ENCODE measurements at places on chromosomes 6 and 20. TPM values are rescaled to one million over a fixed set of nuclear protein-coding genes. Genes with fewer than 3 reads are reported as not detected.
A peak's percentile ranks its signal among the peaks of the same experiment; 100 is the strongest.

DNA sequence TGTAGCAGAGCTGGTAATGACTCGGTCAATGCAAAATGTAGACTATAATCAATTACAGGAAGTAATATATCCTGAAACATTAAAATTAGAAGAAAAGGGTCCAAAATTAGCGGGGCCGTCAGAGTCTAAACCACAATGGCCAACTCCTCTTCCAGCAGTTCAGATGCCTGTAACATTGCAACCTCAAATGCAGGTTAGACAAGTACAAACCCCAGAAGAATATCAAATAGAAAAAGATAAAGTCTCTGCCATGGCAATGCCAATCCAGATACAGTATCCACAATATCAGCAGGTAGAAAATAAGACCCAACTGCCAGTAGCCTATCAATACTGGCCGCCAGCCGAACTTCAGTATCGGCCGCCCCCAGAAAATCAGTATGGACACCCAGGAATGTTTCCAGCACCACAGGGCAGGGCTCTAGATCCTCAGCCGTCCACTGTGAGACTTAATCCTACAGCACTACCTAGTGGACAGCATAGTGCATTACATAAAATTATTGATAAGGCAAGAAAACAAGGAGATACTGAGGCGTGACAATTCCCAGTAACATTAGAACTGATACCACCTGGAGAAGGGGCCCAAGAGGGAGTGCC, 158.4 kb downstream of the GPX5 start:
- DNase-seq, result peak; percentile 71

DNA sequence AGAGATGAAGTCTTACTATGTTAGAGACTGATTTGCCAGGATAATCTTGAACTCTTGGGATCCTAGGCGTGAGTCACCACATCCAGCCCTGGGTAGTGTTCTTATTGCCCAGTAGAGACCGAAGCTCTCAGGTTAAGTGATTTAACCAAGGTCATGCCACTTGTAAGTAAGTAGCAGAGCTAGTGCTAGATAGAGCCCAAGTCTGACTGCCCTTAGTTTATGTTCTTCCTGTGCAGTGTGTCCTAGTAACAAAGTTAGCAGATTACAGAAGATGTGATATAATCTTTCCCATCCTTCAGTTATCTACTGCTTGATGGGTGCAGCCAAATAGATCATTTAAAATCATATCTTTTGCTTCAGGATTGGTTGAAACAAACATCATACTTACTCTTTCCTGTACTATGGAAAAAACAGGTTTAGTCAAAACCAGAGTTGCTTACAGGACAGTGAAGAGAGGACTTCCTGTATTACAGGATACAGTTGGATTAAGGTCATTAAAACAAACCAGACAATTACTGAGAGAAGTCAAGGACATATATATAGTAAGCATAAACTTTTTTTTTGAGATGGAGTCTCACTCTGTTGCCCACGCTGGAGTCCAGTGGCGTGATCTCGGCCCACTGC, 9.5 kb upstream of the PABPC1L start:
- no peak for DNase-seq

DNA sequence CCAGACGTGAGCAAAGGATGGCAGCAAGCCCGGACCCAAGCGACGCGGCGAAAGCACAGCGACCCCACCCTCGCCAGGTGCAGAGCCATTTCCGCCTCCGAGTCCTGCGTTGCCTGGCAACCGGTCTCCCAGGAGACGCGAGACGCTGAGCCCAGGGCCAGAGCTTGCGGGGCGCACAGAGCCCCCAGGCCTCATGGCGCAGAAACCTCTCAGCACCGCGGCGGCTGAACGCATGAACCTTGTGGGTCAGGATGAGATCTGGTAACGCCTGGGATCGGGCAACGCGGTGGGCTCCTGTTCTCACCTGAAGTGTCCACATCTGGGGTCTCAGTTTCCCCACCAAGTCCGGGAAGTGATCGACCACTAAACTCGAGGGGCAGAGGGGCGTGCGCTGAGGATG, 77.7 kb downstream of the ANKRD60 start:
- no peak for DNase-seq

DNA sequence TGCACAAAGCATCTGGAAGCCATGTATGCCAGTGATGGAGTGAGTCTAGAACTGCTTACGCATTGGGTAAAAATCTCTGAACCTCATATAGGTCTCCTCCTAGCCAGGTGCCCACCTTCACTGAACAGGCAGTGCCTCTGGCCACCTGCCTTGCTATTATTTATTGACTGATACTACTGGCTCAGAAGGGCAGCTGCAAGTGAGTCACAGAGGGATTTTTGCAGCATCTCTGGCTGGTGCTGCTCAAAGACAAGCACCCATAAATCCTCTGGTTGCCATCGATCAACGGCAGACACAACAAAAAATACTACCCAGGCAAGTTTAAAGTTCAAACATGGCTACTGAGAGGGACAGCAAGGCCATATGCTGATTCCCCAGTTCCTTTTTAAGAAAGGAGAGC, 279.4 kb downstream of the UBE3D start:
- no peak for DNase-seq

- DNase-seq, result no peak
Measured at GRCh38 chr6:132041706-132042105, 90.5 kb upstream of the CCN2 start.

GRCh38 chr20:49388744-49389143, 93.7 kb downstream of the KCNB1 start:
- DNase-seq, result no peak

DNA sequence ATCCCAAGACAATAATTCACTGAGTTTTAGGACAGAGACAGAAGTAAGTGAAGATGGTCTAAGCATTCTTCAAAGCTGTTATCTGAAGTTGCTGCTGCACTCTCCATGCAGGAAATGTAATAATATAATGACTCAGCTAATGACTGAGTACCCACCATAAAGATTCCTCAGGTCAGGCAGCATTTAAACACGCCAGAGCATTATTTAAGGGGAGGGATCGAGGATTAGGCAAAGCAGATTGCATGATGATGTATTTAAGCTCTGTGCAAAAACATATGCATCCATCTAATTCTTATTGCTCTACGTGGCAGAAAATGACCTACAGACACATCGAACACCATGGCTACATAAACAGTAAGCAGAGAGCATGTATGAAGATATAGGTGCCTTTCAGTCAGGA, 216.4 kb downstream of the UNC5CL start:
- peak; percentile 43 for DNase-seq

DNA sequence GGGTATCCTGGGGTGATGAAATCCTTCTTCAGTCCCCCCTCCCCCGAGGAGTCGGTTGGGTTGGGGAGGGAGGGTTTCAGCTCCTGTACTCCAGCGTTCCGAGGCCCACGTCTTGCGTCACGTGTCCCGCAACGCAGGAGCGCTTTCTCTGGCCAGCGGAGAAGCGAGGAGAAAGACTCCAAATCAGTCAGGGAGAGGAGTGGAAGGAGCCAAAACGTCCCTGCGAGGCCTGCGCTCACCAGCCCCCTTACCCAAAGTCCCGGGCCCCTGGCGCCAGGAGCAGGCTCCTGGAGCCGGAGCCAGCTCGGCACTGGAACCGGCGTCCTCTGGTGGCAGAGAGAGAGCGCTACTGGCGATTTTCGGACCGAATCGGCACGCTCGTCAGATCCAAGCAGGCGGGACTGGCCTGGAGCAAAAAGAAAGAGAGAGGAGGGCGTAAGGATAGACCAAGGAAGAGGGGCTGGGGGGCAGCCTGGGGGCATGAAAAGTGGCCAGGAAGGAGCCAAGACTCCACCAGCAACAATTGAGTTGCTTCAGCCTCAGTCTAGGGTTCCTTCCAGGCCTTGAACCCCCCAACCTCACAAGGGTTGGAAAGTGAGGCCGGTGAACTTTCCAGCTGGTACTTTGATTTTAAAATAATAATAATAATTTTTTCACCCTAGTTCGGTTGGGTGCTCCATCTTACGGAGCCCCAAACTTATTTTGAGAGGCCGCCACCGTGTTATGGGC, at the start of gene GNAS:
Gene GNAS (plus strand): TSS at position 174 of the 729 bp plus-strand sequence.
- peak; percentile 76 for DNase-seq

- DNase-seq, result no peak
Measured at GRCh38 chr6:24659561-24659960, 7.1 kb downstream of the TDP2 start.

DNA sequence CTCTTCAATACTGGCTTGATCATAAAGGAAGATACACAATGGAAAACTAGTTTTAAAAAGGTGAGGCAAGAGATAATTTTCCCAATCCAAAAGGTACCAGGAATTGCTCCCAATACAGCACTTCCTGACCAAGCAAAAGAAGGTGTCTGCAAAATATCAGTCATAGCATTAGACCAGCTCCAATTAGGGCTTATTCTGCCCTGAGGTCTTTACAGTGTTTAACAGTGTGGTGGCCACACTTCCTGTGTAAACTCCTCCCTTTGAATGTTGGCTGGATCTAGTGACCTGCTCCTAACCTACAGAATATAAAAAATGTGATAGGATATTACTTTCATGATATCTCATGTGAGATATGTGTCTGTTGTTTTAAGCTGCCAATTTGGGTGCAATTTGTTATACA, 57.1 kb upstream of the BTN3A2 start:
- no peak for DNase-seq

GRCh38 chr6:10385524-10386132, 29.2 kb downstream of the TFAP2A start:
- DNase-seq, result no peak

- peak; percentile 38 for DNase-seq
Measured at GRCh38 chr20:25470045-25470444, 62.6 kb downstream of the GINS1 start.

DNA sequence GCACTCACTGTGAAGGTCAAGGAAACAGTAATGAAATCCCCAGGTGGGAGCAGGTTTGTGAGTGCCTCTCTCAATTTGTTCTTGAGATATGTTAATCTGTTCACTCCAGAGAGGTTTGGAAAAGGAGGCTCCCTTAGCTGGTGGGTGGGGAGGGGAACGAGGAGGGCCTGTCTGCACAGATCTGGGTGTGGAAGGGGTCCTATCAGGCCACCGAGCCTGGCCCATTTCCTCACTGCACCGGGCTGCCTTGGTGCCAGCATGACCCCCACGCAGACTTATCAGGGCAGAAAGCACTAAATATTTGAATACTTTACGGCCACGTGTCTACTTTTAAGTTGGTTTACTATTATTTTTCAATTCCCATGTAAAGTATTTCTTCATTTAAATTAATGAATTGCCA, 8.3 kb downstream of the AGPAT4 start:
- DNase-seq, result no peak

GRCh38 chr6:119544325-119545175, 195.0 kb upstream of the MAN1A1 start:
- no peak for DNase-seq

DNA sequence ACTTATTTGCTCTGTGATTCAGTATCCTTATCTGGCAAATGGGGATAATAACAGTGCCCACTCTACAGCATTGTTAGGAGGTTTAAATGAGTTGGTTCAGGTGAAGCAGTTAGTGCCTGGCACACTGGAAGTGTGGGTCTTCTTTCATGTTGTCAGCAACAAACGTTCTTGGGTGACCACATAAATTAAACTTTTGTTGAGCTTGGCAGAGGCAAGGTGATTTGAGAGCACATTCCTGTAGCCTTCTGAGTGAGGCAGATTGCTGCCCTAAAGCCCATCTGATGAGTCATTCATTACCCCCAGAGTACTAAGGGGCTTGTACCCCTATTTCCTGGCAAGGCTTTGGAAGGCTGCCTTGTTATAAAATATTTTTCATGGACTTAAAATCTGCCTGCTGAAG, 25.8 kb downstream of the SEC23B start:
- DNase-seq, result peak; percentile 39

- DNase-seq, result no peak
Measured at GRCh38 chr20:31760519-31761240, 21.6 kb downstream of the TPX2 start.

- no peak for DNase-seq
Measured at GRCh38 chr6:80217794-80218193, 111.3 kb downstream of the BCKDHB start.

- peak; percentile 54 for DNase-seq
Measured at GRCh38 chr20:63151554-63152321, 64.2 kb downstream of the YTHDF1 start.

DNA sequence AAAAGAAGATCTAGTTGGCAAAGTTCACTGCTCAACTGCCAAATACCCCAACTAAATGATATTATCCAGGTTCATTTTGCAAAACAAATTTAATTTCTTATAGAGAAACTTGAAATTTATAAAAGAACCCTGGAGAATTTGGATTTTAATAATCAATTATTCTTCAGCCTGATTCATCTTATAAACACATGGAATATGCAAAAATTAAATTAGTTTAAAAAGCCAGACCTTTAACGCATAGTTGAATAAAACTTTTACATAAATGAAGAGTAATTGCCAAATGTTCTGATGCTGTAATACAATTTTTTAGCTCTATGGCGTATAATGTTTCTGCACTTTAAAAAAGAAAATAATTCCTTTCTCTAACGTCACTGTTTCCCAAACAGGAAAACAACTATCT, 33.2 kb upstream of the ANKRD60 start:
- no peak for DNase-seq

DNA sequence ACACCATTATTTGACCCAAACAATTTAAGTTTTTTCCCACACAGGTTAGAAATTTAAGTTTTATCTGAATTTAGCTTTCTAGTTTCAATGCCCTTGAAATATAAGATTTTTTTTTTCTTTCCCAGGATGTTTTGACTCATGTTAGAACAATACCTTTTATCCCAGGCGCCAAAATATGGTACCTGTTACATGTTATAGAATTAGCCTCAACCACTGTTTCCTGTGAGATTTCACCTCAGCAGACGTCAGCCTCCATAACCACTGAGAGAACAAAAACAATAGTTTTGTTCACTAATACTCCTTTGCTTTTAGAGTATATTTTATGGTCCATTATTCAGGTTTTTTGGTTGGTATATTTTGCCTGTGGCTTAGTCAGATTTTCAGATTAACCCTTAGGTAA, 302.9 kb downstream of the CDKAL1 start:
- no peak for DNase-seq

DNA sequence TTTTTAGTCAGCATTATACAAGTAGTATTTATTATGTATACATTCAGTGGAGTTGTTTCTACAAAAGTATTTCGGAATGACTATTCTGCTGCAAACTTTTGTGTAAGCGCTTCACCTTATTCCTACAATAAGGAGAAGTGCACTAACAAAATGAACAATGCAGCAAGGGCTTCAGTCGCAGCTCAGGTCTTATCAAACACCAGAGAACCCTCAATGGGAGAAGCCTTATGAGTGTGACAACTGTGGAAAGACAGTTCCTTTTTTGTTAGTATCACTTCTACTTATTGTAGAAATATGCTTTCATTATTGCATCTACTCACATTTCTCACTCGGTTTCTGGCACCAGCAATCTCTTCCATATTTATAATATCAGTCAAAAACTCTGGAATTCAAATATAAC, 18.8 kb downstream of the ZKSCAN3 start:
- DNase-seq, result no peak

- no peak for DNase-seq
Measured at GRCh38 chr20:50969435-50969834, 10.8 kb downstream of the MOCS3 start.

- DNase-seq, result peak; percentile 20
Measured at GRCh38 chr20:22403632-22404361, 180.6 kb downstream of the FOXA2 start.

Gene HLA-F
- 21.8 TPM for total RNA-seq

Gene SPDEF
- total RNA-seq, result not detected

Gene ZNF451
- 41.9 TPM for total RNA-seq

Gene FRK
- total RNA-seq, result 0.57 TPM

Gene NR2E1
- total RNA-seq, result 2.1 TPM

Gene GPX5
- total RNA-seq, result not detected

Gene TP53TG5
- total RNA-seq, result not detected

Gene CRISP3
- not detected for total RNA-seq

Gene UNC5CL
- not detected for total RNA-seq

Gene TRAPPC3L
- not detected for total RNA-seq

Gene TGM3
- total RNA-seq, result not detected

Gene CCN5
- total RNA-seq, result not detected

Gene BFSP1
- 4.2 TPM for total RNA-seq

Gene BTN2A1
- 11.1 TPM for total RNA-seq
